ENCODE measurements at places on chromosomes 7 and 10.

DNA sequence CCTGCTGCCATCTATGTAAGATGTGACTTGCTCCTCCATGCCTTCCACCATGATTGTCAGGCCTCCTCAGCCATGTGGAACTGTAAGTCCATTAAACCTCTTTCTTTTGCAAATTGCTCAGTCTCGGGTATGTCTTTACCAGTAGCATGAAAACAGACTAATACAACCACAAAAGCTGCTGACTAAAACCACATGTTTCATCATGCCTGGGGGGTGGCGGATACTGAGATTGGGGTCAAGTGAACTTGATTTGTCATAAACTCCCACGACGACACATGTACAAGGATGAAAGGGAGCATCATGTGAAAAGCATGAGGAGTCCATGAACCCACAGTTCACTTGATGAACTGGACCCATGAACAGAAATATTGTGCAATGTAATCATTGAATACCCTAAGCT lies 134.9 kb upstream of the ANK3 start:
- no peak for DNase-seq

- DNase-seq: no peak
Observed at GRCh38 chr7:388023-388960, 98.3 kb downstream of the FOXL3 start.

GRCh38 chr7:92748495-92748894 lies 87.9 kb downstream of the CDK6 start:
- no peak for DNase-seq

DNA sequence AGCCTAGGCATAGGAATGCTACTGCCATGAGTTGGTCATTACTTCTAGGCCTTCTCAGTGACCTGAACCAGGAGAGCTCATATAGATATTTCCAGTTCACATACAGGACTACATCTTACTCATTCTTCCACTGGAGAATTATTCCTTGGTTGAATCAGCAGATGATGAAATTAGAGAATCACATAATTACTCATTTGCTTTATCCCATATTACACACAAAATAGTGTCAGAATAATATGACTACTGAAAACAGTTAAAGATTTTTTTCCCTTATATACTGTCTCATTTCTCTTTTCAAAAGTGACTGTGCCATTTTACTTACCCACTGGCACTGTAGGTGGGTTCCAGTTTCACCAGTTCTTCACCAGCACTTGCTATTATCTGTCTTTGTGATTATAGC lies 18.5 kb downstream of the BMS1 start:
- DNase-seq: no peak

- peak; percentile 64 for DNase-seq
Observed at GRCh38 chr7:47371733-47372368, 210.1 kb downstream of the TNS3 start.

- DNase-seq: no peak
Observed at GRCh38 chr10:110212119-110213006, 5.0 kb downstream of the MXI1 start.

GRCh38 chr7:33221390-33221789 lies 92.0 kb downstream of the BBS9 start:
- no peak for DNase-seq
